ENCODE measurements at places on chromosomes 5 and 9.

DNA sequence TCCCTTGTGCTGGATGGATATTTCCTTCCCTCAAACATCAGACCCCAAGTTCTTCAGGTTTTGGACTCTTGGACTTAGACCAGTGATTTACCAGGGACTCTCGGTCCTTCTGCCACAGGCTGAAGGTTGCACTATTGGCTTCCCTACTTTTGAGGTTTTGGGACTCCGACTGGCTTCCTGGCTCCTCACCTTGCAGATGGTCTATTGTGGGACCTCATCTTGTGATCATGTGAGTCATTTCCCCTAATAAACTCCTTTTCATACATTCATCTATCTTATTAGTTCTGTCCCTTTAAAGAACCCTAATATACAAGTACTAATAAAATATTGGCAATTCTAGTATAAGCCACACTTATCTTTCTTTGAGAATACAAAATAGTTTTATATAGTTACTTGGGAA lies 1078.9 kb downstream of the CDH12 start:
- DNase-seq, result no peak

GRCh38 chr5:88140396-88140855 lies 128.2 kb downstream of the TMEM161B start:
- DNase-seq, result no peak

DNA sequence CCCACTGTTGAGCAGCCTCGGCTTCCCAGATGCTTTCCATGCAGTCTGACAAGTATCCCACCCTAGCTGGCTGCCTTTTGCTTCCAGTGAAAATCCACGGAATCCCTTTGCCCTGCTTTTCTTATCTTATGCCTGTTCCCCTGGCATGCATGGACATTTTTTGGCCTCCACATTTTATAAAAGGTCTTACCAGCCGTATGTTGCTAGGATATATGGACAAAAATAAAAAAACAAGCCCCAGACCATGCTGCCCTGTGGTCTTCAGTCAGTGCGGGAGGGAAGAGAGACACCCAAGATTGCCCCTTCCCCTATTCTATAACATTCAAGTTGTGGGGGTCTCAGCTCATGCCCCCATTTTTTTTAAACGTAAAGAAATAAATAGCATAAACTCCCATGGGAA lies 129.6 kb downstream of the COL23A1 start:
- DNase-seq, result no peak

DNA sequence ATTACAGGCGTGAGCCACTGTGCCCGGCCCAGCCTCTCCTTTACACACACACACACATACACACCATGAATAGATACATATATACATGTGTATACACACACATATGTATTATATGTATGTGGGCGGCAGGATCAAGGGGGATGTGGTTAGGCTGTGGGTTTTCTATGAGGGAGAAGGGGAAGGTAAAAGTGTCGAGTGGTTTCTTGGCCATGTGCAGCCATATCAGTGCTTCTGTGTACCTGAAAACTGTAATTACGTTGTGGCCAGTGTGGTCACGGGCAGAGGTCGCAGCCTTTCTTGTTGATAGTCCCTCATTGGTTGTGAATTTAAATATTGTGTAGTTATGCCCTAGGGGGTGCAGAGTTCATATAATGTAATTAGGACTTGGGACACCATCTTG lies 16.5 kb downstream of the CDK20 start:
- no peak for DNase-seq

DNA sequence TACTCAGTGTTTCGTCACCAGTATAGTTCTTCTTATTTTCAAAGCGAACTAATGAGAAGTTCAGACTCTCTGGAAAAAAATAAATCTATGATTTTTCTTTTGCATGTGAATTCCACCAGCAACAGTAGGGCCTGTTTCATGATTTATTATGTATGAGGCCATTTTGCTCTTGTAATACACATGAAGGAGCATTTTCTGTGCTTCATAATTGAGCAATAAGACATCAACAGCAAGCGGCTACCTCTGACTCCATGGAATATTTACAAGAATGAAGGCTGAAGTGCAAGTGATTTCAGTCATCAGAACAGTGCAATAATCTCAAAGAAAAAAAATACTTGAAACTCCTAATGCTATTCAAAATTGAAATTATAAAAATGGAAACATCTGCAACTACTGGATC lies 282.9 kb upstream of the EDIL3 start:
- DNase-seq, result no peak

DNA sequence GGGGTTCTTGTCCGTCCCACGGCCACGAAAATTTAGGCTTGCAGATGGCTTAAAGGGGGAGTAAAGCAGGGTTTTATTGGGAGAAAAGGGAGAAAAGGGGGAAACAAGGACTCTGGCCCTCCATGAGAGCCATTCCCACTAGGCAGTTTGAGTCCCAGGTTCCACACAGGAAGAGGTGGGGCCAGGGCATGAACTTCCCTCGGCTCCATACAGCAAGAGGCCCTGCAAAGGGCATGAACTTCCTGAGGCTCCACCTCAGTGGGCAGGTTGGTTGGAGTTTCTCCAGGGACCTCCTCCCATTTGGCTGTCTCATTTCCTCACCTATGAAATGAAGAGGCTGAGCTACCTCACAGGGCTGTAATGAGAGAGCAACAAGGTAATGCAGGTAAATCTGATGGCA lies 229.7 kb downstream of the MAT2B start:
- no peak for DNase-seq

- DNase-seq, result no peak
Measured at GRCh38 chr5:110880413-110880812, 141.6 kb downstream of the SLC25A46 start.

GRCh38 chr9:108441726-108442125 lies 414.1 kb downstream of the ACTL7B start:
- DNase-seq, result no peak

DNA sequence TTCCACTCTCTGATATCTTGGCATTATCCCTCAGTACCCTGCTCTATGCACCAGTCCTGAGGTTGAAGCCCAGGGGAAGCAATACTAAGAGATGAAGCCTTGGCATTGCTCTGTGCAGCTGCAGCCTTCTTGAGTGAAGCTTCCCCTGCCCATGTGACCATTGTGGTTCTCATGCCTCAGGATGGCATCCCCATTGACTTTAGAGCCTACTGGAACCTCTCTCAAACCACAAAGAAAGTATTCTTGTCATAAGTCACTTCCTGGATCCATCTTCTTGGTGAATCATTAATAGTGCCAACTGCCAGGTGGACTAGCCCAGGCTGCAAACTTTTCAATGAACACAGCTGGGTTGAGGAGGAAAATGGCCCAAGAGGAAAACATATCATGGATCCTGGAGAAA lies 283.9 kb upstream of the RFX3 start:
- no peak for DNase-seq

GRCh38 chr9:95333426-95333825 lies 15.9 kb upstream of the FANCC start:
- DNase-seq, result no peak

DNA sequence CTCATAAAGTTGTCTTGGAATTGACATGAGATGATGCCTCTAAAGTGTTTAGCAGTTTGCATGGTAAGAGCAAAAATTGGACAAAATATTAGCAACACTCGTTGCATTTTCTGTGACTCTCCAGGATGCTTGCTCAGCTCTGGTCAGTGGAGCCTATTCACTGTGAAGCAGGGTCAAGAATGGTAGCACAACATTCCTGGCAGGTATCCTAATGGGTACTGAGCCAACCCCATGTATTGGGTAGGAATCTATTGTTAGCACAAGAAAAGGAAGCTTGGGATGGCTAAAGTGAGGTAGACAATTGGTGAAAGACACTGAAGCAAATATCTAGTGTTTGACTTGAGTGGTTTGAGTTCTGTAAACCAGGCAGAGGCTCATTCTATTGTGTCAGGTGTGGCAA lies 10.4 kb upstream of the ACTBL2 start:
- no peak for DNase-seq
